ENCODE measurements at places on chromosomes 1 and 21.

GRCh38 chr21:42160111-42160721 is 58.7 kb upstream of the ABCG1 start:
- no peak for DNase-seq

GRCh38 chr1:204357551-204358490 is 1.9 kb downstream of the PLEKHA6 start:
- no peak for DNase-seq

DNA sequence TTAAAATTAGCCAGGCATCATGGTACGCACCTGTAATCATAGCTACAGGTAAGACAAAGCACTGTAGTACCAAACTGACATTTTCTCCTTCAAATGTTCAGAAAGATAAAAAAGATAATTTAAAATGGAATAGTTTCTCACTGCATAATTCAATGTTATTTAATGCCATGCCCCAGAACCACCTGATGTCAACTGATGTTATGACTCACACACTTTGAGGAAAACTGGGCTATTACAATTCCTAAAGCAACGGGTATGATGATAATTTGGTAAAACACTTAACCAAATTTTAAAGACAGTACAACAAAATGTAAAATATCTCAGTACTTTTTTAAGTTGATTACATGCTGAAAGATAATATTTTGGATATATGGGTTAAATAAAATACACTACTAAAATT is 22.9 kb upstream of the PLEKHO1 start:
- no peak for DNase-seq

GRCh38 chr1:103025858-103026409 is 82.4 kb downstream of the COL11A1 start:
- no peak for DNase-seq

- DNase-seq, result no peak
These were observed 27.3 kb downstream of the ZNF691 start for GRCh38 chr1:42873670-42874069.

- no peak for DNase-seq
These were observed 27.4 kb upstream of the HRNR start for GRCh38 chr1:152251391-152251790.

GRCh38 chr1:170284951-170285350 is 139.2 kb downstream of the NTMT2 start:
- no peak for DNase-seq

DNA sequence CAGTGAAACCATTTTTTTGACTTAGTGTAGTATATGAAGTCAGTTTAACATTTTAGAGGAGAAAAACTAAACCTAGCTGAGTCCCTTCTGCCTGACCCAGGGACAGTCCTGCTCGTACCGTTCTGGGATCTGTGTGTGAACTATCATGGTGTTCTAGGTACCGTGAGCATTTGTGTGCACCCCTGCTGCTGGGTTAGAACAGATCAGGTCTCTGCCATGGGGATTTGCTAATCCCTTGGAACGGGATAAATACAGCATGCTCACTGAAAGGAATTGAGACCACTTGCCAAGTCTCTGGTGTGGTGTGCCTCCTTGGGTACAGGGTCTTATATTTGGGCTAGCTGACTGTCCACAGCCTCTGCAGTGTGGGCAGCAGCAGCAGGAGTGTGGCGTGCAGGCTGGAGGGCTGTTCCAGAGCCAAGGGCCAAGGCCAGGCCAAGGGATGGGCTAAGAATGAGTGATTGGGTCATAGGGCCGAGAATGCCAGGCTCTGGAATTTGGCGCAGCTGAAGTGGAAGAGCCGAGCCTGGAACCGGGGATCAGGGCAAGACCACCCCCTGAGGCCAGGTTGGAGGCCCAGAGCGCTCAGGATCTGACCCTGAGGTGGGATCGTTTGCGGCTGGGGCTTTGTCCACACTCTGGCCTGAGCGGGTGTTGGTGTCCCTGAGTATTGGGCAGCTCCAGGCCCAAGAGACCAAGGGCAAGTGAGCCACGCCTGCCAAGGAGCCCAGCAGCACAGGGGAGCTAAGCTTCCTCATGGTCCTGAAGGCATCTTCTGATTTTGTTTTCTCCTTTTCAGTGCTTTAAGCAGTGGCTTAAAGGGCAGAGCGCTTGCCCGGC is 66.3 kb downstream of the VPS26C start:
- DNase-seq, result no peak

- no peak for DNase-seq
These were observed 65.2 kb upstream of the SPAG17 start for GRCh38 chr1:118250232-118250631.

- DNase-seq, result no peak
These were observed 1019.2 kb downstream of the TTLL7 start for GRCh38 chr1:82979593-82980236.

GRCh38 chr1:52355436-52355835 is 10.6 kb downstream of the CC2D1B start:
- DNase-seq, result no peak

DNA sequence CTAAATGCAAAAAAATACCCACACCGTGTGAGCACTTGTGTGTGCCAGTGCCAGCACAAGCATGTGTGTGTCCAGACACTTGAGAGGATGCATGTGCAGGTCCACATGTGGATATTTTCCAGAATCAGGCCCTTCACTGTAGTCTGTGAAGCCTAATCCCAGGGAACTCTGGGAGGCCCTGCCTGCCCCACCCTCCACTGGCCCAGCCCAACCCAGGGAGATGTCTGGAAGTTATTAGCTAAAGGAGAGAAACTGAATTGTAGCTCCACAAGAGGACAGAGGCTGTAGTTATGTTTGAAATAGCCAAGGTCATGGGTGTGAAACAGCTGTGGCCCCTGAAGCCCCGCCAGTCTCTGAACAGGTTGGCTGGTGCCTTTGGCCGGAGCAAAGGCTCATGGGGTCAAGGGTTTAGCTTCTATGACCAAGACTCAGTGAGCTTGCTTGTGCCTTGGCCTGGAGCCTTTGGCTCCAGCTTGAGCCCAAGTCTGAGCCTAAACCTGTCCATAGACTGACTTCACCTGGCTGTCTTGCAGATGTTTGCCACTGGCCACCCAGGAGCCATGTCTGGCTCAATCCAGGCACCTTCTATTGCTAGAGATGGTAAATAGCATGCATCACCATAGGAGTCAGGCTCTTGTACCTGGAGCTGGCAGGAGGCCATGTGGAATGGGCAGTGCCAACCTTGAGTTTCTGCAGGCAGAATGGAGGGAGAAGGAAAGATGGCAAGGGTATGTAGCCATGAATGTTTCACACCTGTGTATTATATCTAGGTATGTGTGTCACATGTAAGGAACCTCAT is 69.9 kb downstream of the TMEM53 start:
- DNase-seq, result no peak

- no peak for DNase-seq
These were observed 30.4 kb downstream of the JUN start for GRCh38 chr1:58753431-58753866.

- no peak for DNase-seq
These were observed 8.1 kb downstream of the TFF3 start for GRCh38 chr21:42307106-42307505.

GRCh38 chr1:38587766-38588165 is 271.8 kb downstream of the RRAGC start:
- no peak for DNase-seq

DNA sequence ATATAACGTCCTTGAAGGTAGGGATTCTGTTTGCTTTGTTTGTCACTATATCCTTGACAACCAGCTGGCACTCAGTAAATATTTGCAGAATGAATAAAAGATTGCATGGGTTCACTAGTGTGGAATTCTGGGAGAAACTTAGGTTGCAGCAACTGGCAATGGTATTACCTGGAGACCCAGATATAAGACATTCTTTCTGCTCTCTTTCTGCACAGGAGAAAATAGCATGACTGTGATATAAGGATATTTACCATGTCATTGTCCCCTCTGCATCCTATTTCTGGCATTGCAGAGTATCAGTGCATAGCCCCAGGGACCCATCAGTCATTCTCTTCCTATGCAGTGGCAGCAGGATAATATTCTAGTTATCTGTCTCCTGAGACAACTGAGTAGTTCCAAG is 308.9 kb upstream of the LRRC7 start:
- DNase-seq, result no peak

GRCh38 chr1:81298266-81298665 is 502.5 kb upstream of the ADGRL2 start:
- no peak for DNase-seq

DNA sequence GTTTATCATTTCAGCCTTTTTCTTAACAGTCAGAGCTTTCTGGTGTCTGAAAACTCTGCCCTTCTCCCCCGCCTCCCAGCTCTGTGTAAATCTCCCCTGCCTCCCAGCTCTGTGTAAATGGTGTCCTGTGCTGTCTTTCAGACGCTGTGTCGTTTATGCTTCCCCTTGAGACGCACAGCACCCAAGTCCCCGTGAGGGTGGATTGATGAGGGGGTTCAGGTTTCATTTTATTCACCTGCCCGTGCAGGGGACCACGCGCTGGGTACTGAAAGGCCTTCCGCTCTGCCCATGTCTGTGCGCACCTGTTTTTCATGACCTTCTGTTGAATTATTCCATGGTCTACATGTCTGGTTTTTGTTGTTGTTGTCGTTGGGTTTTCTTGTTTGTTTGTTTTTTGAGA is 108.2 kb upstream of the COL6A1 start:
- DNase-seq, result no peak

DNA sequence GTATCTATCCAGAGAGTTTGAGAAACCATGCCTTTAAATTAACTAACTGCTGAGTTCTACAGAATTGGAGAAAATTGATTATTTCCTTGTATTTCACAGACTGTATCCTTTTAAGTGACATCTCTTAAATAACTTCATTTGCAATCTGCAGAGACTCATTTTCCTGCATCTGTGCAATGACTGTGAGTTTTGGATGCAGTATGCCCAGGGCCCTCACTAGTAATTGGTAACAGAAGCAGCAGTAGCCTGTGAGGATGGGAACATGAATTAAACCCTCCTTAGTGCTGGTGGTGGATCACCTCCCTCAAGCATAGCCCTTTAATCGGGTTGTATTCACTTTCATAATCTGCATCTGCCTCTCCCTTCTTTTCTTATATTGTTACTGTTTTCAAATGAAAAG is 21.7 kb upstream of the SH3D21 start:
- DNase-seq, result no peak

DNA sequence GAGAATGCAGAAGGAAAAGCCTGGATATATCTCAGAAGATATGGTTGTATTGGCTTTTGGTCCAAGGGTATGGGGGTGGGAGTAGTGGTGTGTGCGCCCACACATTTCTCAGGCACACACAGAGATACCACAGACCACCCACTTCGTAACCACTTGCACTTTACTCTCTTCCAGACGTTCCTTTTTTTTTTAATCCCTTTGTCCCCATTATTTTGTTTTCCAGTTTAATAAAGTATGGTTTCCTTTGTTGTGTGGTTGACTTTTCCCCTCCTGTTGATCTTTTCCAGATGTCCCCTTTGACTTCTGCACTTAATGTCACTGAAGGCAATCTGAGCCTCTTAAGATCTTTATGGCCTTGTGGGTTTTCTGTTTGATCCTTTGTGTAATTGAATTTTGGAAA is 10.5 kb upstream of the TARS2 start:
- DNase-seq, result no peak

GRCh38 chr1:42983253-42983652 is 24.6 kb upstream of the SLC2A1 start:
- DNase-seq, result no peak

- no peak for DNase-seq
These were observed 107.8 kb downstream of the PLPPR5 start for GRCh38 chr1:98896711-98897445.

DNA sequence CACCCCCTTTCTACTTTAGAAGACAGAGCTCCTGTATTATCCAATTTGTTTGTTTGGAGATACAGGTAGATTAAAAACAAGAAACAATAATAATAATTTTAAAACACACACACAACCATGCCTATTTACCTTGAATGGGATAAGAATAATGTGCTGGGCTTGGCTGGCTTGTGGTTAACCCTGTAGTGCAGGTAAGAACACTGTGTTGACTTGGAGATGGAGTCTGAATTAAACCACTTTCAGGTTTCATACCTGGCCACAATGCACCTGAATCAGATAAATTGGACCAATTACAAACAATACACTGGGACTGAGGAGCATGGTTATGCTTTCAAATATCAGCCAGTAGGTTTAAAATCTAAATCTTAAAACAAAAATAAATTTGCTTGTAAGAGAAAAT is 60.8 kb downstream of the EYA3 start:
- no peak for DNase-seq

GRCh38 chr1:201634261-201634660 is 95.3 kb downstream of the NAV1 start:
- DNase-seq, result no peak

- peak; percentile 62 for DNase-seq
These were observed 16.6 kb upstream of the RNF19B start for GRCh38 chr1:32981003-32981901.

- no peak for DNase-seq
These were observed 30.7 kb upstream of the STMN1 start for GRCh38 chr1:25936947-25937346.

- DNase-seq, result peak; percentile 85
These were observed 10.9 kb upstream of the SESN2 start for GRCh38 chr1:28248273-28249012.

GRCh38 chr1:8133657-8134430 is 107.7 kb upstream of the ERRFI1 start:
- DNase-seq, result no peak

DNA sequence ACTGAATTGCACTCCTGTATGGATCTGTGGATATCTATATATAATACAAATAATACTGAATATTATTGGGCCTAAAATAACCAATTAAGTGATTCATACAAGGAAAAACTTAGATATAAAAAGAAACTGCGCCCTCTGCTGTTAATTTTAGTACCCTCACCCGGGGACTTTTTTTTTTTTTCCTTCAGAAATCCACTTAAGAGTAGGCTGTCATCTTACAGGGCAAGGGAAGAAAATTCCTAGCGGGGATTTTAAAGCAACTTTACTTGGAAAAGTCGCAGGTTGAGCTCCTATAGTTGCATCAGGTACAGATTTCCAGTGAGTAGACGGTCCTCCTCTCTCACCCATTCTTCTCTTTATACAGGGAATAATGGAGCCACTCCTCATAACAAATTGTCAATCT is 1.3 kb downstream of the NTNG1 start:
- no peak for DNase-seq

DNA sequence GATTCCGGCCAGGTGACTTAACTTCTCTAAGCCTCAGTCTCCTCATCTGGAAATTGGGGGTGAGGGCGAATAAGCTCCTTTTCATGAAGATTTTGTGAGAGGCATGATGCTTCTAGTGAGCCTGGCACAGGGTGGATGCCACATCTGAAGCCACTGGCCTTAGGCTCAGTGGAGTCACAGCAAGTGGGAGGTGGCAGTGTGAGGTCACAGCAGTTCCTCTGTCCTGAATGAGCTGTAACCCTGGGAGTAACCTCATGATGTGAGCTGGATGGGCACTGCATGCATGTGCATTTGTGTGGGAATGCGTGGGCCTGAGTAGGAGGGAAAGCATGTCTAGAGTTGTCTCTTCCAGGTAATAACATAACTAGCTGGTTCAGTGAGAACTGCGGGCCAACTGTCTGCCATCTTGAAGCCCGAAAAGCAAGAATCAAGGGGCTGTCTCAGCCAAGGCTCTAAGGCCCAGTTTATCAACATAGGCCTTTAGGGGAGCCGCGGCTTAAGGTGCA is 27.0 kb upstream of the HTR1D start:
- no peak for DNase-seq

- DNase-seq, result no peak
These were observed 17.8 kb upstream of the ARHGEF2 start for GRCh38 chr1:155996166-155996565.

- DNase-seq, result peak; percentile 72
These were observed 71.0 kb downstream of the CD46 start for GRCh38 chr1:207822602-207823451.

GRCh38 chr1:241675983-241676382 is 23.9 kb downstream of the WDR64 start:
- no peak for DNase-seq
